Activated CD4-positive, alpha-beta T cell treated with anti-CD3 and anti-CD28 coated beads, Interleukin-2, amount 10 ng/mL, durations not matched to agents 24 days and 14 days (primary cell): ENCODE measurements at places on chromosomes 12 and 14. TPM values are rescaled to one million over a fixed set of nuclear protein-coding genes. Genes with fewer than 3 reads are reported as not detected.

The FOXA1 gene
- 0.07 TPM in 1 of 2 replicates, not detected in the other for total RNA-seq

The TMEM253 gene
- not detected in 2 replicates for total RNA-seq

The ENDOU gene
- total RNA-seq: 0.09 TPM in 1 of 2 replicates, not detected in the other

The GPR68 gene
- 4.6 and 4.9 TPM in 2 replicates for total RNA-seq

The EMP1 gene
- total RNA-seq: 22.2 and 26.4 TPM in 2 replicates

The KLHL33 gene
- 0.09 TPM in 1 of 2 replicates, not detected in the other for total RNA-seq

The KRT74 gene
- not detected in 2 replicates for total RNA-seq

The TAMALIN gene
- total RNA-seq: 10.4 and 12.4 TPM in 2 replicates

The IRF2BPL gene
- total RNA-seq: 32.8 and 34.8 TPM in 2 replicates

The ZCCHC8 gene
- total RNA-seq: 41.4 and 41.9 TPM in 2 replicates

The LMO3 gene
- total RNA-seq: not detected in 2 replicates

The RALGAPA1 gene
- 33.5 and 35.1 TPM in 2 replicates for total RNA-seq

The AVPR1A gene
- not detected in 2 replicates for total RNA-seq

The KCNA1 gene
- total RNA-seq: not detected in 2 replicates

The HOXC9 gene
- total RNA-seq: not detected in 2 replicates

The PNP gene
- 155 and 158 TPM in 2 replicates for total RNA-seq

The ENO2 gene
- 202 and 206 TPM in 2 replicates for total RNA-seq

The RAB15 gene
- total RNA-seq: 6.2 and 6.9 TPM in 2 replicates

The KRT83 gene
- not detected in 2 replicates for total RNA-seq

The MSRB3 gene
- total RNA-seq: not detected in 2 replicates

The PLBD1 gene
- not detected in 2 replicates for total RNA-seq

The VIPAS39 gene
- total RNA-seq: 17.7 and 18.5 TPM in 2 replicates

The ACOT6 gene
- total RNA-seq: not detected in 2 replicates

The DCD gene
- not detected in 2 replicates for total RNA-seq

The SUSD6 gene
- total RNA-seq: 73.4 and 78.9 TPM in 2 replicates

The CD163L1 gene
- not detected in 2 replicates for total RNA-seq

The KRT82 gene
- not detected in 2 replicates for total RNA-seq

The SLC25A47 gene
- total RNA-seq: not detected in 2 replicates

The TTC5 gene
- total RNA-seq: 36.2 and 39.7 TPM in 2 replicates

The KLHL28 gene
- total RNA-seq: 14.7 and 14.9 TPM in 2 replicates

The PMCH gene
- 6.3 and 8.4 TPM in 2 replicates for total RNA-seq

The TCTN2 gene
- total RNA-seq: 3.0 and 3.1 TPM in 2 replicates

The TAS2R8 gene
- not detected in 2 replicates for total RNA-seq

The SLC10A1 gene
- not detected in 2 replicates for total RNA-seq

The CLEC6A gene
- total RNA-seq: not detected in 2 replicates

The NAV3 gene
- not detected in 2 replicates for total RNA-seq

The DBX2 gene
- not detected in 2 replicates for total RNA-seq

The TSHR gene
- not detected in 2 replicates for total RNA-seq

The NTF3 gene
- total RNA-seq: not detected in 2 replicates

The GPR132 gene
- 25.8 and 31.5 TPM in 2 replicates for total RNA-seq

The LTB4R2 gene
- total RNA-seq: 9.6 and 11.0 TPM in 2 replicates

The TGM1 gene
- total RNA-seq: 5.1 and 6.2 TPM in 2 replicates

The MNAT1 gene
- total RNA-seq: 42.6 and 45.0 TPM in 2 replicates

The TPPP2 gene
- not detected in 2 replicates for total RNA-seq

The SLC35E3 gene
- total RNA-seq: 3.8 and 4.2 TPM in 2 replicates

The CRY1 gene
- total RNA-seq: 23.8 and 26.0 TPM in 2 replicates

The ARG2 gene
- 4.7 and 5.0 TPM in 2 replicates for total RNA-seq

The RPL10L gene
- total RNA-seq: not detected in 2 replicates

The TMEM229B gene
- total RNA-seq: 2.4 and 2.7 TPM in 2 replicates

The EIF2S3B gene
- 0.62 and 0.98 TPM in 2 replicates for total RNA-seq

The TDRD9 gene
- total RNA-seq: 0.12 and 0.19 TPM in 2 replicates

The JPH4 gene
- not detected in 2 replicates for total RNA-seq

The SMCO2 gene
- total RNA-seq: 1.1 and 1.4 TPM in 2 replicates

The KLRG1 gene
- 0.71 and 0.84 TPM in 2 replicates for total RNA-seq

The GPX2 gene
- total RNA-seq: not detected in 2 replicates

The HOXC12 gene
- not detected in 2 replicates for total RNA-seq

The OLR1 gene
- not detected in 2 replicates for total RNA-seq
